ENCODE measurements at places on chromosomes 1 and 21. TPM values are rescaled to one million over a fixed set of nuclear protein-coding genes. Genes with fewer than 3 reads are reported as not detected.

DNA sequence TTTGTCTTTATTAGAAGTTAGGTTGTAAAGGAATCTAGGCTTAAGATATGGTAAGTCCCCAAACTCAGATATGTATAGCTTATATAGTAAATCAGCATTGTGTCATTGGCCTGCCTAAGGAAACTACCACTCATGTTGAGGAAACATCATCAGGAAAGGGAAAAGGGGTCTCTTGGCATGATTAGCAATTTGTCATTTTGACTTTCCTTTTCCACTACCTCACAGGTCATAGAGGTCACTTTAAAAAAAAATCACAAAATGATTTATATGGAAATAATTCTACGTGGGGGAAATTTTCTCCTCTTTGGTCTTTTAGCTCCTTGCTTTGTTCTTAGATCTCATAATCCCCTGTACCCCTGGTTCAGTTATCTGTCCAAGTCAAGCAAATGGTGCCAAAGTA lies 213.5 kb downstream of the RPS6KC1 start:
- DNase-seq = no peak

GRCh38 chr1:92587445-92587844 lies 100.7 kb upstream of the GFI1 start:
- DNase-seq = no peak

DNA sequence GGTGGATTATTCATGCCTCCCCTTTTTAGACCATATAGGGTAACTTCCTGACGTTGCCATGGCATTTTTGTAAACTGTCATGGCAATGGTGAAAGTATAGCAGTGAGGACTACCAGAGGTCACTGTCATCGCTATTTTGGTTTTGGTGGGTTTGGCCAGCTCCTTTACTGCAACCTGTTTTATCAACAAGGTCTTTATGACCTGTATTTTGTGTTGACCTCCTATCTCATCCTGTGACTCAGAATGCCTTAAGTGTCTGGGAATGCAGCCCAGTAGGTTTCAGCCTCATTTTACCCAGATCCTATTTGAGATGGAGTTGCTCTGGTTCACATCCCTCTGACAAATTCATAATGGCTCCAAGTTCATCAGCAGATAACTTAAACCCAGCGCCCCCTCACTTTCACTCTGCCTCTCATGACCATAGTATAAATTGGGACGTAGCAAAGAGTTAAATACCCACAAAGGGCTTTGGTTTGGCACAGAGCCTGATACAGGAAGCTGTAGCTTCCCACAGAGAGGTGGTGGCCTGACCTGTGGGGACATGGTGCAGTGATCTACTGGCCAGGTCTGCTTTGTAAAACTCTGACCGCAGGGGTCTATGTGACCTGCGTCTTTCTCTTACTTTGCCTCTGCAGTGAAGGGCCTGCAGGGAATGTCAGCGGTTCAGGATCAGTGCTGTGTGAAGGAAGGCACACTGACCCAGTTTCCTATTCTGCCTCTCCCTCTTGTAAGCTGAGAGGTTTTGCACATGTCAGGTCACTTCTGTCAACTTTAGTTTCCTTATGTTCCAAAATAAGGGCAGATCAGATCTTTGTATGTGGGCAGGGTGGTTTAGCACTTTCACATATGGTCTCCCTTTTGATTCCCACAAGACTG lies 78.1 kb upstream of the ZNF644 start:
- DNase-seq = no peak

DNA sequence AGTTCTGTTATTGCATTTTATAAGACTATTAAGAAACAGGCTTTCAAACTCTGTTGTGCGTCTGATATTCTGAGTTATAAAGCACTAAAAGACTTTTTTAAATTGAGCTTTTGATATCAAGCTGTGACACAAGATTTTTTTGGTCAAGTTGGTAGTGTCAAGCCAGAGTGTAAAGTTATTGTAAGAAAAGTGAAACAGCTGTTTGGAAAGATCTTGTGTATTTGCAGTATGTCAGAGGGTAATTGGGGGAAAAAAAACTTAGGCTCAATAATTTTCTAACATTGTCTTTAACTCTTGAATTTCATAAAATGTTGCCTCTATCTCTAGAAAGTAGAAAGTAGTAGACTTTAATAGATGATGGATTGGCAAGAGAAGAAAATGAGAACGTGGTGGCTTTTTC lies 3.8 kb downstream of the CACYBP start:
- no peak for DNase-seq

DNA sequence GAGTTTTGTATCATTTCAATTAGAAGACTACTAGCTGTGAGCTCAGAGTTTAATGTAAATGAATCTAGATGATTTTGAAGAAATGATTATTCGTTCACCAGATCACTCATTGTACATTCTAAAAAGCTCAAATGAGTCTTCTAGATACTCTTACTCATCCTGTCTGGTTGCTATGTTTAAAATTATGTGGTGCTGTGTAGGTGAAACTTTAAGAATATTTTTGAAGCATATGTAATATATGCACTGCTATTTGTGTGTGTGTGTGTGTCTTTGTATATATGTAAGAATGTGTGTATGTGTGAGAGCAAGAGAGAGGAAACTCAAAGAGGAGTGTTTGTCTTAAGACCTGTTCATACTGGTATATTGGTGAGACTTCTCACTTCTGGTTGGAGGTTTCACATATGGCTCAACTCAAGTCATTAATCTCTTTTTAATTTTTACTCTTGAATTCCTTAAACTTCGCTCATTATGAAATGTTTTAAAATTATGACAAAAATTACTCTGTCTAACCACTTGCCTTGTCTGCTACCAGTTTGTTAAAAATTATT lies 8.6 kb upstream of the C1orf105 start:
- no peak for DNase-seq

GRCh38 chr1:88149686-88150085 lies 534.4 kb upstream of the PKN2 start:
- DNase-seq = no peak

FABP3 gene
- total RNA-seq = 17.1 TPM

KCNA3 gene
- 8.6 TPM for total RNA-seq

SYPL2 gene
- total RNA-seq = 3.6 TPM

VASH2 gene
- total RNA-seq = 7.7 TPM

STYXL2 gene
- 0.12 TPM for total RNA-seq

OLIG2 gene
- total RNA-seq = 0.47 TPM
